HuH-7 (cell line): ENCODE measurements at places on chromosomes 12 and 14.

- DNase-seq, result no peak
Observed at GRCh38 chr14:104382361-104383087, 197.0 kb upstream of the C14orf180 start.

- DNase-seq, result no peak
Observed at GRCh38 chr12:44544018-44544417, 332.1 kb downstream of the NELL2 start.

DNA sequence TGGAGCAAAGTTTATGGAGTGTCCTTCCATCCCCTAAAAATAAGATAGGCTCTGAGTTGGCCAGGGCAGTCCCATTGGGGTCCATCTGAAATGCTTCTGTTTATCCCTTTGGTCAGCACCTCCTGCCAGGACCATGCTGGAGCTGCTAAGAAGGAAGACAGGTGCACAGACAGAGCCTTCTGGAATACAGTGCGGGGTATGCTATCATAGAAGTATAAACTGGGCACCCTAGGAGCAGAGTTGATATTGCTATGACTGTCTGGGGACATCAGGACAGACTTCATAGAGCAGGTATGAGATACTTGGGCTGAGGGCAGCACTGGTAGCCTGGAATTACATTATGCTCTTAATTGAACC is 170.4 kb upstream of the HIF1A start:
- no peak for DNase-seq

DNA sequence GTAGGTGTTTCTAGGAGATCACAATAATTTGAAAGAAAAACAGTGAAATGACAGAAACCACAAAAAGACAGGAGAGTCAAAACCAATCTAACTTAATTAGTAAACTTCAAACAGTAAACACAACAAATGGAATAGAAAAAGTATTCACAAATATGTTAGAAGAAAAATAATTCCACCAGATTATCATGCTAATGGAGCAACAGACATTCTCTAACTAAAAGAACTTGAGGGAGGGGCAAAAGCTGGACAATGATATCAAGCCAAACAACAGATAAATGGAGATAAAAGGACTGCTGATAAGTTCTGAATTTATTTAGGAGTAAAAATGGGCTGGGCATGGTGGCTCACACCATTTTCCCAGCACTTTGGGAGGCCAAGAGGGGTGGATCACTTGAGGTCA is 28.7 kb downstream of the CRY1 start:
- DNase-seq, result no peak

GRCh38 chr12:95195122-95195521 is 22.1 kb downstream of the FGD6 start:
- DNase-seq, result no peak

DNA sequence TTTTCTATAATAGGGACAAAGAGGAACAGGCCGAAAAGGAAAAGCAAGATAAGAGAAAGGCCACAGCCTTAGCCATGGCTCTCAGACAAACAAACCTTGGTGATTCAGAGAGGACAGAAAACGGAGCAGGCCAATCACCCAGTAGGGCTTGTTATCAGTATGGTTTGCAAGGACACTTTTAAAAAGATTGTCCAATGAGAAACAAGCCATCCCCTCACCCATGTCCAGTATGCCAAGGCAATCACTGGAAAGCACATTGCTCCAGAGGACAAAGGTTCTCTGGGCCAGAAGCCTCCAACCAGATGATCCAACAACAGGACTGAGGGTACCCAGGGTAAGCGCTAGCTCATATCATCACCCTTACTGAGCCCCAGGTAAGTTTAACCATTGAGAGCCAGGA is 243.8 kb upstream of the BTG1 start:
- no peak for DNase-seq

DNA sequence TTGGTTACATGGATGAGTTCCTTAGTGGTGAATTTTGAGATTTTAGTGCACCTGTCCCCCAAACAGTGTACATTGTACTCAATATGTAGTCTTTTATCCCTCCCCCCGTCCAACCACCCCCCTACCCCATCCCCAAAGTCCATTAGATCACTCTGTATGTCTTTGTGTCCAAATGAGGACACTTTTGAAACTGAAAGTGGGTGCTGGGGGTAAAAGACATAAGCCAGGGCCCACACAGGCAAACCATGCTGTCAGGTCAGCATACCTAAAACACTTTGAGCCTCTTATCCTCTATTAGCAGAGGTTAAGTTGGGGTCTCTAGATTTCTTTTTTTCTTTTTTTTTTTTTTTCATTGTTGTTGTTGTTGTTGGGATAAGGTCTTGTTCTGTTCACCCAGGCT is 31.3 kb upstream of the KICS2 start:
- no peak for DNase-seq

- no peak for DNase-seq
Observed at GRCh38 chr14:91207008-91207407, 37.5 kb downstream of the GPR68 start.

DNA sequence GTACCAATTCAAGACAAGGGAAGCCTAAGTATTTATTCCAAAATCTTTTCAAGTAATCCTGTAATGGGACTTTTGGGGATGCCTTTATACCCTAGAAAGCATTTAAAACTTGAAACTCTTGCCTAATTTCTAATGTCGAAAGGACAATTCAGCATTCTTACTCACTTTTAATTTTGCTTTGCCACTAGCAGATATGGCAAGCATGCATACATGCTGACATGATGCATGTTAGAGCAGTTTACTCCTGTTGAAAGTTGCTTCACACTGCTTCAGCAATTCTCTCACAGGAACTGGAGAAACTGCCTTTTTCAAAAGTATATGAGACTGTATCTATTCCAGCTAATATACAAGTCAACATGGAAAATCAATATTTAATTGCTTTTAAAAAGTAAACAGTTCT is 79.9 kb downstream of the TAOK3 start:
- no peak for DNase-seq
